Pericardium fibroblast (primary cell): ENCODE measurements at places on chromosomes 7 and 10. TPM values are rescaled to one million over a fixed set of nuclear protein-coding genes. Genes with fewer than 3 reads are reported as not detected.

Gene INA
- total RNA-seq: 0.09 and 0.12 TPM in 2 replicates

Gene EDRF1
- total RNA-seq: 12.1 and 16.2 TPM in 2 replicates

Gene PTPRZ1
- 0.34 and 2.7 TPM in 2 replicates for total RNA-seq

Gene MRLN
- not detected in 2 replicates for total RNA-seq

Gene MMD2
- not detected in 2 replicates for total RNA-seq

Gene HSPB1
- 523 and 837 TPM in 2 replicates for total RNA-seq

Gene ANLN
- 4.4 and 7.5 TPM in 2 replicates for total RNA-seq

Gene HOXA1
- total RNA-seq: 0.23 and 3.3 TPM in 2 replicates

Gene LEP
- total RNA-seq: 1.7 TPM in 1 of 2 replicates, not detected in the other

Gene WASHC2A
- 27.2 and 35.9 TPM in 2 replicates for total RNA-seq

Gene CYP26C1
- not detected in 2 replicates for total RNA-seq

Gene PPP1R3C
- 20.6 and 30.6 TPM in 2 replicates for total RNA-seq

Gene HOXA13
- total RNA-seq: not detected in 2 replicates

Gene OR6V1
- total RNA-seq: not detected in 2 replicates

Gene HKDC1
- 0.23 TPM in 1 of 2 replicates, not detected in the other for total RNA-seq

Gene LRWD1
- total RNA-seq: 5.6 and 7.5 TPM in 2 replicates

Gene NUDT1
- 8.8 and 21.1 TPM in 2 replicates for total RNA-seq

Gene ATOH7
- not detected in 2 replicates for total RNA-seq

Gene CTAGE8
- under 0.01 and 0.26 TPM in 2 replicates for total RNA-seq

Gene GIMAP5
- not detected in 2 replicates for total RNA-seq

Gene TRIM73
- under 0.01 and 0.70 TPM in 2 replicates for total RNA-seq

Gene FAM131B
- total RNA-seq: 0.35 and 2.9 TPM in 2 replicates
